ENCODE measurements at places on chromosomes 4 and X.

DNA sequence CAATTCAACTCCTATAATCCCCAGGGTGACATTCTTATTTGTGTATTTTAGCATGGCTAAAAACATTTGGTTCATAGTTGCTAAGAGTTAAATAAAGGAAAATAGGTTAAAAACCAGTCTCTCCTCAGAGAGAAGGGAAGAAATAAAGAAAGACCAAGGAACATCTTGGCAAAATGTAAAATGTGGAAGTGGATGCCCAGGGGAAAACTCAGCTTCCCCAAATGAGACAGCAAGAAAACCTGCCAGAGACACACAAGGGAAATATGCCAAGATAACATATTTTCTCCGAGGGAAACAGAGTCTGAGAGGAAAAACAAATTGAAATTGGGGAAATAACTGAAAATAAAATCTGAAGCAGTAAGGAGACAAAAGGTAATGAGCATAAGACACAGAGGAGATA is 1569.3 kb downstream of the PCDH18 start:
- DNase-seq = no peak

GRCh38 chr4:112206431-112206830 is 25.2 kb upstream of the AP1AR start:
- no peak for DNase-seq

DNA sequence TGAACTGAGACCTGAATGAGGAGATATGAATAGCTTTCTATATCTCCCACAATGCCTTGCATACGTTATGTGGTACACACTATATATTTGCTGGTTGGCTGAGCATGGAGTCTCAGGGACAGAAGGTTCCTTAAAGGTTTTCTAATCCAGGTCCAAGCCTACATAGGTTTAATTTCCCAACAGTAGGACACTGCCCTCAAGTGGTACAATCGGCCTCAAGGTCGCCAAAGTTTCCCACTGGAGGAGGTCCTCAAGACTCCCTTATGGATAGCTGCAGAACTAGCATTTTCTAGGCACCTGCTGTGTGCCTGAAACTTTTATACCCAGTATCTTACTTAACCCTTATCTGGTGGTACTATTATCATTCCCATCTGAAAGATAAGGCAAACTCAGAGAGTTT is 21.0 kb upstream of the EFNB1 start:
- no peak for DNase-seq

DNA sequence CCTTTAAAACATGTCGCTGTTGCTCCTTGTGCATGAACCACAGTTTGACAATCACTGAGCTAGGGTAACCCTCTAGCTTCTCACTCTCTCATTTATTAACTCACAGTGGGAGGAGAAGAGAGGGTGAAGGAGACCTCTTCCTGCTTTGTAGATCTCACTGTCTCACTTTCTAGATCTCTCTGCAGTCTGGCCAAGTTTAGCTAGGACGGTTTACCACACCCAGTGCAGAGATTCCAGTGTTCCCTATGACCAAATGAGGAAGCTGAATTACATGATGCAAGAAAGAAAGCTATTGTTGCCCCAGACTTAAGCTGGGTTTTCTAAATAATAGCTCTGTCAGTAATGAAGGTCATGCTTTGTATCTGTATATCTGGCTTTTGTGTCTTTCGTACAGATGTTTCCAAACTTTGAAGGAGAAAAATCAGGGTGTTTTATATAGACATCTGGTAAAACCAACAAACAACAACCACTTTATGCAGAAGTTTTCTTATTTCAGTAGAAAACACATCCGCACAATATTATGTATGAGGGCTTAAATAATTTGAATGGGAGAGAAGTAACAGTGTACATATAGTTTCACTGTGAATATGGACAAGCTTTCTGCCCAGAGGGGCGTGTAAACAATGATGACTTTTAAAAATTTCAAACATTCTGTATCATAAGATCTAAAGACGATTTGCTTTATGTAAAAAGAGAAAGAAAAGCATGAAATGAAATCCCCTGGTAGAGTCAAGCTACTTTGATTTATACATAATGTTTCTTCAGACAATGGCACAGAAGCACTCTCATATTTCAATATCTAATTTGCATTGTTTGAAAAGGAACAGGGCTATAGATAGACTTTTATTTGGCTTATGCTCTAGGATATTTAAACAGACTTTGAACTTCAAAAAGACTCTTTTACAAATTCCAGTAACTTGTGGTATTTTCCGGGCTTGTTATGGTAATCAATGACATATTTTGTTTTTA is 582.3 kb downstream of the FSTL5 start:
- DNase-seq = no peak

DNA sequence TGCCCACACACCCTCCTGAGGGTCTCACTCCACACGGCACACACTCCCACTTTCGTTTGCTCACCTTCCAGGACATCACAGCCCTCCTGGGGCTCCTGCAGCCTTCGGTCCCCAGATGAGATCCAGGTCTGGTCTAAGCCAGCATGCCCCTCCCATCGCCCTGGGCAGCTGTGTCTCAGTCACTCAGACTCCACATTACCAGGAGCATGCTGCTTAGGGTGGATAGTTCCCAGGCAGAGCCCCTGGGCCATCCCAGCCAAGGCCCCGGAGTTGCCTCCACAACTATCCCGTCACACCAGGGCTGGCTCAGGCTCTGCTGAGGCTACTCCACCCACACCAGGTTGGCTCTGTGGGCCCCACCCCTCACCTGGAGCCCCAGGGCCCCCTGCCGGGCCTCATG is 50.4 kb upstream of the PSAPL1 start:
- DNase-seq = no peak

All from stimulated activated CD4-positive, alpha-beta T cell treated with anti-CD3 and anti-CD28 coated beads, Interleukin-1b, Interleukin-23, amount 100 ng/mL, for 1 hour (primary cell).